Activated CD4-positive, alpha-beta T cell treated with anti-CD3 and anti-CD28 coated beads for 24 hours (primary cell): ENCODE measurements at places on chromosomes 13 and 19.

- DNase-seq, result no peak
These were observed 3.7 kb upstream of the ARHGAP45 start for GRCh38 chr19:1063030-1063908.

DNA sequence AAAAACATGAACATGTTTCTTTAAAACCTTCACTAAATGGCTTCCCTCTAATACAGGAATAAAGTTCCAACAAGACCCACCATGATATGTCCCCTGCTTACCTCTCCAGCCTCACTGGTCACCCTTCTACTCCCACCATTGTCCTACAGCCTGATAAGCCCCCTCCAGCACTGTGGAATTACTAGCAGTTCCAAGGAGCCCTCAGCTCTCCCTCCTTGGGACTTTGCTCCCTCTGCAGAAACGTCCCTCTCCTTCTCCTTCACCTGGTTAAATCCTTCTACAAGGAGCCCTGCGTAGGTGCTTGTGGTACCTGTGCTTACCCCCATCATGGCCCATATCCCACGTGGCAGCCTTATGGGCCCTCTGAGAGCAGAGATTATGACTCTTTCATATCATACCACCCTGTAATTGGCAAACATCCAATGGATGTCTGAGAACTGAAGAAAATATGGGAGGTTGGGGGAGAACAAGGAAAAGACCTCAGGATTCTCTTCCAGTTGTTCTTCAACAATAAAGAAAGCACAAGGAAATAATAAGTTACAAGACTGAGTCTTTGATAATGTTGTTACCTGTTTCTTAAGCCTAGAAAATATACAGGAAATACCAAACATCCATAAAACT is 26.1 kb upstream of the DOCK9 start:
- no peak for DNase-seq

DNA sequence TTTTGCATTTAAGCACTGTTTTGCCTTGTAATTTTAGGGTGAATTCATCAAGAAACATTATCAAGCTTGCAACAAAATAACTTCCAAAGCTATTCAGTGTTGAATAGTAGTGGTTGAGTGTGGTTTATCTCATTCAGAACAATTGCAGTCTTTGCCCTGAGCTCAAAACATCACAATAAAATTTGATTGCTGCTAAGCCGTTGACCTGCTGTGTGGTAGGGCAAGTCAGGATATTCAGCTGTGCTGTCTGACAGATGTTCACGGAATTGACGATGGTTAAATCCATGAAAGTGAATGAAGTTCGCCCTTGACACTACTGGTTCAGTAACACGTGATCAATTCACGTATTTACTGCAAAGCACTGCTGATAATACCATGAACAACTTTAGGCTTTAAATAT is 66.9 kb downstream of the GJA3 start:
- no peak for DNase-seq

- DNase-seq, result no peak
These were observed 6.6 kb downstream of the ATG4D start for GRCh38 chr19:10550336-10550735.

DNA sequence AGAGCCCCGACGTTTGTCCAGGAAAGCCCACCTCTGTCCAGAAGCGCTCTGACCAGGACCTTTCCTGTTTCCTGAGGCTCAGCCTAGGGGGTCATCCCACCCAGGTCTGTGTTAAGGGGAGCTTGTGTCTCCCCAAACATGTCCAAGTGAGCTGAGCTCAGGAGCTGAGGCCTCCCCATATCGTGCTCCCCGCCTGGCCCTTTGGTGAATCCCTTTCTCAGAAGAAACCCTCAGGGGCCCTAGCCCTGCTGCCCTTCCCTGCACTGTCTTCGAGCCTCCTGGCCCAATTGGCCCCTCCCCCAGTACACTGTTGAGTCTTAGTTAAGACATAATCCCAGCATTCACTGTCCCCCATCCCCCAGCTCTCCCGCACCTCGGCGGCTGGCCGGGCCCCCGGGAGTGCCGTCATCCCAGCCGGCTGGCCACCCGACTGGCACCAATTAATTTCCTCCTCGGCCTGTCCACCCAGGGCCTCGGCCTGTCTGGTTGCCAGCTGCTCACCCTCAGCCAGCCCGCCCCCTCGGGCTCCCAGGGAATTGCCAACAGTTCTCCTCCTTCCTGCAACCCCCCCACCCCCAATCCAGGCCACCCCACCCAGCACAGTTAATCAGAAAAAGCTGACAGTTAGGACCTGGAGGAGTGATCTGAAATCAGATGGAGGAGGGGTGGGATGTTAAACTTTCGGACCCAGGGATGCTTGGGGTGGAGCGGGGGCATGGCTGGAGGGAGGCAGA is 13.6 kb downstream of the IER2 start:
- no peak for DNase-seq

GRCh38 chr13:110726726-110727125 is 13.2 kb downstream of the ING1 start:
- DNase-seq, result peak; percentile 53

- no peak for DNase-seq
These were observed 1.4 kb upstream of the BST2 start for GRCh38 chr19:17406887-17407196.

GRCh38 chr13:86174622-86175021 is 375.4 kb upstream of the SLITRK6 start:
- no peak for DNase-seq

DNA sequence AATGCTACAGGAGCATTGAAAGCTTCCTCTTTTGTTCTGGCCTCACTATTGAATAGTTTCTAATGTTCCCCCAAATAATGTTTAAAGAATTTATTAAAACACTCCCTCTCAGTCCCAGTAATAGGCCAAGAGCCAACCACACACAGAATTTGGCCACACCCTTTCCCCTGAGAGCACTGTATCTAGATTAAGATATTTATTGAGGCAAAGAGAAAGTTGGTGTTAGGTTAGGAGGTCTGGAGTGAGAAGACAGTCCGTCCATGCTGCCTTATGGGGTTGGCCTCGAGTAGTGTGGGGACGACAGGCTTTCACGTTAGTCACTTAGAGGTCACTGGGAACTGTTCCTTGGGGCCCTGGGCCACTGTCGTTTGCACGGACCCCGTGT is 122.9 kb upstream of the RNF113B start:
- DNase-seq, result no peak

DNA sequence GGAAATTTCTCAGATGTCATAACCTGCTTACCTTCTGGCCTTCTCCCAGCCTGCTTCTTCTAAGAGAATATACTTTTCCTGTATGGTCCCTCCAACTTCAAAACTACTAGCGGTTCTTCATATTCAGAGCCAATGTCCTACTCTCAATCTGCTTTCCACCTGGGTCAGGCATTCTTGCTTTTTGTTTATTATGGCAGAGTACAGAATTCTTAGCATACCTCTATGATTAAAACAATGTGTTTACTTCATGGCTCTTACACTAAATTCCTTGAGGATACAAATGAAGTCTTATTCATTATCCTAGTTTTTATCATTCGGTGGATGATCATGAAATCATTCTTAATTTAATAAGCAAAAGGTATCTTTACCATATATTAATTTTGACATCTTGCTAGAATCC is 484.2 kb upstream of the SLITRK1 start:
- no peak for DNase-seq
